ENCODE measurements at places on chromosomes 4 and X.

DNA sequence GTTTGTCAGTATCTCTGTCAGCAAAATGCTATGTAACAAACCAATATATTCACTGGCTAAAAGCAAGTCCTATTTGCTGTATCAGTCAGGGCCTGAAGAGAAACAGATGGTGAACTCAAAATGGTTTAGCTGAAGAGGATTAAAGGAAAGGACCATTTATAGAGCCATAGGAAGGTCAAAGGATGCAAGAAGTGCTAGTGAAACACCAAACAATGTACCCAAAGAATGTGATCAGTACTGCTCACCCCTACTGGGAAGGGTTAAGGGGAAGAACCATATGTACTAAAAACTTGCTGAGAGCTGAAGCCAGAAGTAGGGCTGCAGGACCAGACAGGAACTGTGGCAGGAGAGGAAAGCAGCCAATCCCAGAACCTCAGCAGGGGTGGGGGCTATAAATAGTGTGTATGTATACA lies 479.3 kb downstream of the INPP4B start:
- no peak for DNase-seq

DNA sequence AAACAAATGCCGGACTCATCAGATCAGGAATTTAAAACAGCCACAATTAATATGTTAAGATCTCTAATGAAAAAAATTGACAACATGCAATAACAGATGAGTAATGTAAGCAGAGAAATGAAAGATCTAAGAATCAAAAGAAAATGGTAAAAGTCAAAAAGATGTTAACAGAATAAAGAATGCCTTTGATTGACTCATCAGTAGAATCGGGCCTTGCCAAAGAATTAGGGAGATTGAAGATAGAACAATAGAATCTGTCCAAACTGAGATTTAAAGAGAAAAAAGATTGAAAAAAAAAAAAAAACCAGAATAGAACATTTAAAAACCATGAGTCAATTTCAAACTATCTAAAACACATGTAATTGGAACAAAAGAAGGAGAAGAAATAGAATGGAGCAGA lies 25.9 kb upstream of the GUCY1A1 start:
- DNase-seq = no peak

- DNase-seq = peak; percentile 37
Measured at GRCh38 chr4:177220376-177220775, 89.3 kb upstream of the NEIL3 start.

- no peak for DNase-seq
Measured at GRCh38 chr4:25672756-25673155, 17.1 kb downstream of the SLC34A2 start.

DNA sequence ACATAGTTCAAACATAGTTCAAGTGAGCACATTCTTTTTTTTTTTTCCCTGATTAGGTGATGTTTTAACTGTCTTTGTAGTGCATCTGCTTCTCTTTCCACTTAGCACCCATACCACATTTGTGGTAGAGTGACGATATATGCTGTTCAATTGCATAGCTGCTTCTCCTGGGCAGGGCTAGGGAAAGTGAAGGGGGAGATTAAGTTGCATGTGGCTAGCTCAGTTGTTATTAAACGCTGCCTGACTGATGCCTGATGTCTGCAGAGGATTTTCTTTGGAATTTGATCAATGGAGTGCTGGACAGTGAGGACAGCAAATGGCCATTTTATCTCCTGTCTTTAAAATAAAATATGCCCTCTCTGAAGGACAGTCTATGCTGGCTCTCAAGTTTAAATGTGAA lies 63.7 kb downstream of the ANK2 start:
- no peak for DNase-seq

- DNase-seq = no peak
Measured at GRCh38 chr4:155766622-155767021, 7.8 kb downstream of the GUCY1B1 start.

GRCh38 chr4:138039010-138039409 lies 203.1 kb downstream of the SLC7A11 start:
- DNase-seq = peak; percentile 48

DNA sequence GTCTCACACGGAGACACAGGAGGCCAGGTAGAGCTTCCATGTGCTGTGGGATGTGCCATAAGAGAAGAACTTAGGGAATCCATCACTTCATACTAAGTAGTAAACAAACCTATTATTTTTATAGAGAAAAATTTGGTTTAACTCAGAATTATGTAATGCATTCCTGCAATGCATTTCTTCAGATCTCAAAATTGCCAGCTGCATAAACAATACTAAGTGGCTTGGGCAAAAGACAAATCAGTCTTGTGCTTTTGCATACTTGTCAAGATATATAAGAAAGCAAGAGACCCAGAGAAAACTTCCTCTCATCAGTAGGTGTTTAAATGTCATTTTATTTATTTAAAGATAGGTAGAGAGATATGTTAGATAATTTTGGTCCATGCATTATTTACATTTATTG lies 382.1 kb upstream of the CTSO start:
- DNase-seq = no peak

DNA sequence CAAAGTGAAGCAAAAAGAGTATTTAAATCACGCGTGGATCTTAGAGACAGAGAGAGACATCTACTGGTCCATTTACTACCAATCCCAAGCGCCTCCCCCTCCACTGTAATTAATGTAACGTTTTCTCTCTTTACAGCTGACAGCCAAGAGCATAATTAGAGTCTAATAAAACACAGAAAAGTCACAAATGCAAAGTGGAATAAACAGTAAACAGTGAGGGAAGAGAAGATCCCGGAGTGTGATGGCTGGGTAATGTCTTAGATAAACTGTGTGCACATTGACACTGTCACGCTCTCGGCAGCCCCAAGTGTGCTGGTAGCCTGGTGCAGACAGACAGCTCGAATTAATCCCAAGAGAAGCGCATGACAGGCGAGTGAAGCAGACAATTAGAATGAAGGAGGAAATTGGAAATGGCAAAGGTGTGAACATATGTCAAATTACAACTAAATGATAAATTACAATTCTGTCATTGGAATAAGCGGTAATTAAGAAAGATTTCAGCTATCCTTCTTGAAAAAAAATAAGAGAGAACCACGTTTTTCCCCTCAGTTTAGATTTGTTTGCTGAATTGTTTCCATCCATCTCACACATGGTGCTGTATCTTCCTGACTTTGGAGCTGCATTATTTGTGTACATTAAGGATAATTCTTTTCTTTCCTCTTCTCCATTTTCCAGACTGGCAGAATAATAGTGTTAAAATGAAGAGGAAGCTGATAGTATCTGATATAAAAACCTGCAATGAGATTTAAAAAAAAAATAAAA lies 100.1 kb downstream of the CXXC4 start:
- DNase-seq = no peak

GRCh38 chr4:186676531-186677161 lies 47.0 kb downstream of the FAT1 start:
- peak; percentile 86 for DNase-seq

DNA sequence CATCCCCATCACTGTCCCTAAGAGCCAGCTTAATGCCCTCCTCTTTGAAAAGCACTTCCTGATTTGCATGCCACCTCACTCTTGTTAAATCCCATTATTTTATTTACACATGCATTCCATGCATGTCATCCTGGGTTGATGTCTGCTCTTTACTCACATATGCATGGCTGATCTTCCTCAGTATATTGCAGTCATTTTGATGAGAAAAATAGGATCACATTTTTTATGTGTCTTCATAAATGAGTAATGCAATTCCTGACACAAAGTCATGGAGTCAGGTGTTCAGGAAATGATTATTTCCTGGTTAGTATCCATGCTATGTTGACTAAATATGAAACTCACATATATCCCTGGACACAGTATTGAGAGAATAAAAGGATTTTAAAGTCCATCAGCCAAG lies 204.7 kb downstream of the SLIT2 start:
- DNase-seq = peak; percentile 69

- DNase-seq = no peak
Measured at GRCh38 chr4:6239486-6239885, 30.2 kb upstream of the WFS1 start.

GRCh38 chr4:155883895-155884294 lies 17.8 kb upstream of the ASIC5 start:
- no peak for DNase-seq

- DNase-seq = no peak
Measured at GRCh38 chr4:13704035-13704434, 76.5 kb upstream of the BOD1L1 start.

DNA sequence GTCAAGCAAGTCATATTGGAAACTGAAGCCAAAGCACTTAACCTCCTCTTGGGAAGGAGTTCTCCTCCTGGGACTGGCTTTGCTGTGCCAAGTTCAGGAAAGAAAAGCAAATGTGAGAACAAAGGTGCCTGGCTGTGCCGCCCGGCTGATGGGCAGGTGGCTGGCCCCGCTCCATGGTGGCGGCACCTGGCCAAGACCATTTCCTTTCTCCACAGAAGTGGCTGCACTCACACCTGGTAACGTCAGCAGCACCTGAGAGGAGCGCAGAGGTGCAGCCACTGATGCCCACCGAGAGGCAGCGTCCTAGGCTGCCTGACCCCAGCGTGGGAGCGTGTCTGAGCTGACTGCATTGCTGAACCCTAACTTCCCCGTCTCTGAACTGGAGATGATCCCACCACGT lies 54.3 kb downstream of the DCTD start:
- no peak for DNase-seq

GRCh38 chrX:6890544-6891261 lies 256.8 kb upstream of the STS start:
- no peak for DNase-seq

DNA sequence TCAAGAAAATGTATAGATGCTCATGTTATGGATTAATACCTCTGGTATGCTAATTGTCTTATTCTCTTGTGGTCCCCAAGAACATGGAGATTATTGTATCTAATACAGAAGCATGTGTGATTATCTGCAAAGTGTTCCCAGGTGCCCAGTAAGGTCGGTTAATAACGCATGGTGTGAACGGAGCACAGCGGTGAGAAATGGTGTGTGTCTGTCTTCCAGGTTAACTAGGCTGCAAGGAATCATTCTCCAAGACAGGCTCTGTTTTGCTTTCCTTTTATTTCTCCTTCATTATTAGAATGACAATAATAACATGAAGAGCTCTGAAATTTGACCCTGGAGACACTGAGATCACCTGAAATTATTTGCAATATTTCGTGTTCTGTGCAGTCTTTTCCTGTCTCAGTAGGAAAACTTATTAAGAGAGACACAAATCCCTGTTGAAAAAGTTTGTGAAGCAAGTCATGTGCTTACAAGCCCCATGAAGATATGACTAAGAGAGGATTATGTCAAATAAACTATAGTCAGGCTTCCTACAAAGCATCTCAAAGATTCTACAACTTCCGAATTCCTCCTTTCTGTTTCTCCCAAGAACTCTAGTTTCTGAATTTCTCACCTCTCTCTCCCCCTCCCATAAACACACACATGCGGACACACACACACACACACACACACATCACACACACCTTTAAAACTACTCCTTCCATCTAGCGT lies 230.9 kb downstream of the HS3ST1 start:
- DNase-seq = no peak

DNA sequence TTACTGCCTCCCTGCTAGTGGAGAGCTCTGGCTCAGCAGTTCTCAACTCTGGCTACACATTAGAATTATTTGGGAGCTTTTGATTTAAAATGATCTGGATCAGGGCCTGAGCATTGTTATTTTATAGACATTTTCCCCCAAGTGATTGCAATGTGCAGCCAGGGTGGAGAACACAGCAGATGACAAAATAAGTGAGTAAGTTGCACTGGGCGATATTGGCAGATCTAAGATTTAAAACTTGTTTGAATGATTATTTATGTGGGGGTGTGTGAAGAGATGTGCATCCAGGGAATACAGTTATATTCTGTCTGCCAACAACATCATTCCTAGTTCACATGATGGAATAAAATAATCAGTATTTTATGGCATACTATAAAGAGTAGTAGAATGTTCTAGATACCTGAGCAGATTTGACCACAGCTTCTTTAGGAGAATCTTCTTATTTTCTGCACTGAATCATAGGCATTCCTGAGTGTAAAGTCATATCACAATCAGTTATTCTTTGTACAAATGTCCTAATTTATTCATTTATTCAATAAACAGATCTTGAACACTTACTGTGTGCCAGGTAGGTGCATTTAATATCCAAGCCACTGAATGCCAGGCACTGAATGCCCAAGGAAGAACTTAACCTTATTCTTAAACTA lies 123.9 kb downstream of the UCHL1 start:
- no peak for DNase-seq

DNA sequence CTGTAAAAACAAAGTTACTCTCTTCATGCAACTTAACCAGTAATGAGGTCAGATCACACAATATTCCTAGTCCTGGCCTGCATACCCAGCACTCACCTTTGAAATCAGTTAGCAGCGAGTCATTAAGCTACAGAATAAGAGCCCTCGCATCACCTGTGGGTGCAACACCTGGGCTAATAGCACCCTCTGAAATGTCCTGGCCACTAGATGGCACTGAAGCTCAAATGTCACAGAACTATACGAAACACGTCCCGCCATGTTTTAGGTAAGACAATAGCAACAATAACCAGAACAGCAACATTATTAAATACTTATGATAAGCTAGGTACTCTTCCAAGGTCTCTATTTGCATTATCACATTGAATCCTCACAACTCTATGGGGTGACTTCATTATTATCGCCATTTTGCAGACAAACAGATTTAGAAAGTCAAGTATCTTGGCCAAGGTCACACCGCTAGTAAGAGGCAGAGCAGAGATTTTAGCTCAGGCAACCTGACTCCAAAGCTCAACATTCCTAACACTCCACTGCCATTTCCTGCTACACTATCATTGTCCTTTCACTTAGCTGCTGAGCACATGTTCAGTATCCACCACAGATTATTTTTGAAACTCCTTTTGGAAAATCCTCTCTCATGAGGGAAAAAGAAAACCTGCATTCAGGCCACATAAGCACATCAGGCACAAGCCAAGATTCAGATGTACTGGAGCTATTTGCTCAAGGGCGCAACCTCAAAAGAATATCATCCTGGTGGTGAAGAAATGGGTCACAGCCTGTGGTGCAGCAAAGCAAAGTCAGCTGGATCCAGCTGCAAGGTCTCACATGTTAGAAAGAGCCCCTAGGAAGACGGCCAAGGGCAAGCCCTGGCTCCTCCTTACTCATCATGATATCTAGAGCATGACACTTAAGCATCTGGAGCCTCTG lies 59.5 kb upstream of the KDR start:
- DNase-seq = peak; percentile 41

GRCh38 chr4:7427831-7428260 lies 6.9 kb downstream of the PSAPL1 start:
- DNase-seq = no peak

Data from EL (cell line).